ENCODE measurements at places on chromosomes 6 and 20.
A peak's percentile ranks its signal among the peaks of the same experiment; 100 is the strongest.

GRCh38 chr6:795046-795685, 102.2 kb upstream of the EXOC2 start:
- DNase-seq = no peak

DNA sequence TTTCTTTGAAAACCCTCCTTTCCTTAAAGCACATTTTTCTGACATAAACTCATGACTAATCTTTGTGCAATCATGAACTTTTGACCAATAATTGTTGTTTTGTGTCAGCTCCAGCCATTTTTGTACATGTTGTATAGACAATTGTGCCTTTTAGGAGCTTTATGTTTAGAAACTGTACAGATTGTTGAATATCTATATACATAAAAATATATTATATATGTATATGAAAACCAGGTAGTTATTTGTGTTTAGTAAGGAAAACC, 125.7 kb upstream of the EDN1 start:
- DNase-seq = no peak

DNA sequence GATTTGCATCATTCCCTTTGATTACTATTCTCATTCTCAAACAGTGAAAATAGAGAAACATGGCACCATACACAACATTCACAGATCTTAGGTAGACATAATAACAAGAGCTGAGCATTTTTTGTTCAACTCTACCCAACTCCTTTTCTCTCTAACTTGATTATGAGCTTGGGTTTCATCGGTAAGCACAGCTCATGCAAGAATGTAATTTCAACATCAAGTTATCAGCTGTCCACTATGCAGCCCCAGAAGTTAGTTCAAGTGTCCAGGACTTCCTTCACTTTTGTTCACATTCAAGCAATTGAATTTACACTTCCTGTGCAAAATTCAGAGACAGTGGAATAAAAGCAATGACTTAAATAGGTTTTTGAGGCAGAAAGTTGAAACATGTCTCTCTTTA, 297.7 kb upstream of the SASH1 start:
- no peak for DNase-seq

DNA sequence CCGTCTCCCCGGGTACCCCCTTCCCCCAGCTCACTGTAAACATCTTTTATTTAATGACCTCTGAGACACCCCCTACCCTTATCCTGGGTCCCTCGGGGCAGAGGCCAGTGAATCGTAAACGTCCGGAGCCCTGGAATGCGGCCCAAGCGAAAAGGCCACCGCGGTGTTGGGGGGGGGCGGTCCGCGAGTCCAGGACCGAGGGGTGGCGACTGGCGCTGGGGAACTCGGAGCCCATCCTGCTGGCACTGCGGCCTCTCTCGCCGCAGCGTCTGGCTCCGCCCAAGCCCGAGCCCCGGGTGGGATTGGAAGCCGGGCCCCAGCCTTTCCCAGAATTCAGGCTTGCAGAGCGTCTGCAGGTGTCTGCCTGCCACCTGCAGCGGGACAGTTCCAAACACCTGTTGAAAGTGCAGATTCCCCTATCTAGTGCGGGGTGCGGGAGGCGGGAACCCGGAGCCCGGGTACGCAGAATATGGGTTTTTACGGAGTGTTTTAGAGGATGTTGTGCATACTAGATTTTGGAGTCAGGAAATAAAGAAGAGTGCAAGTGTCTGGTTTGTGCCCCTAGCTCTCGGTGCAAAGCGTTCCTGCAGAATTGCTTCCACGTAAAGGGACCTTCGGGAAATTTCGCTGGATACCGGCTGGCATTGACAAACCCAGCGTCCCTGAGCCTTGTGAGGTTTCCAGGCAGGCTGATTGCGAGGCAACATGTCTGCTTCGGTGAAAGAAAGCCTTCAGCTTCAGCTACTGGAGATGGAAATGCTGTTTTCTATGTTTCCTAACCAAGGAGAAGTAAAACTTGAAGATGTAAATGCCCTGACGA, 800 bp downstream of the RWDD2A start:
- DNase-seq = peak; percentile 3

DNA sequence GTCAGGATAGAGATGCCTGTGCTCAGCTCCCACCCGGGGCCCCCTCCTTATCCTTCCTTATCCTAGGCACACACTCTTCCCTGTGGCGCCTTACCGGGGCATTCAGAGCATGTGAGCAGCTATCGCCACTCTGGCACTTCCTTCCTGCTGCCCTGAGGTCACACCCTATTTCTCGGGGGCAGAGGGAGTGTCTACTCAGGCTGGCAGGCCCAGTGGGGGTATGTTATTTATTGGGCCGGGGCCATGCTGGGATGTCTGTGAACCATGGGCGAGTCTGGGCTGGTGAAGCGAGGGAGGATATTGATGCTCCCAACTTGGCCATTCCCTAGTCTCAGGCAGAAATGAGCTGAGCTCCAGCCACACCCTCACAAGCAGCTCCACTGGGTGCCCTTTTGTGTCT, 3.9 kb upstream of the LY6G6D start:
- no peak for DNase-seq

DNA sequence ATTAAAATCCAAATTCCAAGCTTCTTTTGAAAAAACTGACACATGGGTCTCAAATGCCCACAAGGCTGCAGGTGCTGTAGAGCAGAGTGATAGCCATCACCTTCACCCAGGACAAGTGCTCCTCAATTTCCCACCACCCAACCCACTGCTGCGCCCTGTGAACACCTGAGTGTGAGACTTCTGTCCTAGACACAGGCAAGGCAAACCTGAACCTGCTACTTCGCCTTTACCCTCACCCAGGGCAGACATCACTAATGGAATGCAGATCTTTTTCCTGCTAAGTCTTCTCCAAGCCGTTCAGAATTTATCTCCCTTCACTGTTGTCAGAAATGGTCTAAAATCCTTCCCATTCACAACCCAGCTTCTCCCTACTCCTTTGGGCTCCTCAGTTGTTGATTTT, 65.9 kb downstream of the PREX1 start:
- DNase-seq = no peak

DNA sequence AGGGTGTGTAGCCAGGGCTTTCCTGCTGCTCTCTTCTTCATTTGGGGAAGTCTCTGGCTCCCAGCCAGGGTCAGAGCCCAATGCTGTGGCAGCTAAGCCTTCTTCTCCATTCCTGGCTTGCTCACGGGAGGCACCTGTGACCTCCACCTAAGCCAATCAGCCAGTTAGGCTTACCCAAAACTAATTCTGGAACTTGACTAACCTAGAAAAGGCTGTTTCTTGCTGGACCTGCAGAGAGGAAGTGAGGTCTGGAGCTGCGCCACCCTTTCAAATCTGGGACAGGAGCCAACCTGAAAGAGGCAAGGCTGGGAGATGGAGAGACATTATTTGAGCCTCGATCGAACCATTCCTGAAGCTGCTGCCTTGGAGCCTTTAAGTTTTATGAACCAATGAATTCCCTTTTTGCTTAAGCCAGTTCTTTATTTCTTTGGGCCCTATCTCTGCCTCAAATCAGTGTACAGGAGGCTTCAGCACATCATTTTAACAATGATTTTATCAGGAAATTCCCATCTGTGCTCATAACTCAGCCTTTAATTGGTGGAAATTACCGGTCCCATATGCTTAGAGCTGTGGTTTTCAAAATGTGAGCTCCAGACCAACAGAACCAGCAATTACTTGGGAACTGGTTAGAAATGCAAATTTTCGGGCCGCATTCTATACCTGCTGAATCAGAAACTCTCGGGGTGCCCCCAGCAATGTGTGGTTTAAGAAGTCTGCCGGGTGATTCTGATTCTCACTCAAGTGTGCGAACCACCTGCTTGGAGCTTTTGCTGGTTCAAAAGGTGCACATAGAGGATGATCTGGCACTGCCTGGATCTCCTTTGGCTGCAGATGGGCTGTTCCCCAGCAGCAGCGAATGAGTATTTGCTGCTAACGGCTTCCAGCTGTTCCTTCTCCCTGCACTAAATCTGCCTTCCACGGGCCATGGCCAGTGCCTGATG, 97.4 kb upstream of the RNF24 start:
- no peak for DNase-seq

DNA sequence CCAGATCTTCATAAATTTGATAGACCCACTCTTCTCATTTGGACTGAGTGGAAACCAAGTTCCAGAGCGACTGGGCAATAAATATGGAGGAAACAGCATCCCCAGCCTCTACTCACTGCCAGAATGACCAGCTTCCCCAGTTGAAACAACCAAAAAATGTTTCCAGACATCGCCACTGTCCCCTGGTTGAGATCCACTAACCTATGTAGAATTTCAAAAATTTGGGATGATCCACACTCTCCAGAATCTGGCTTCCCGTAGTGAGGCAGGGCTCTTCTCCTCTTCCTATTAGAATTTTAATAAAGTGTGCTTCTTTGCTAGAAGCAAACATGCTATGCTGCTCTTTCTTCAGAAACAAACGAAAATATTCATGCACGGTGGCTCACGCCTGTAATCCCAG, 287.0 kb upstream of the SUPT3H start:
- DNase-seq = no peak

DNA sequence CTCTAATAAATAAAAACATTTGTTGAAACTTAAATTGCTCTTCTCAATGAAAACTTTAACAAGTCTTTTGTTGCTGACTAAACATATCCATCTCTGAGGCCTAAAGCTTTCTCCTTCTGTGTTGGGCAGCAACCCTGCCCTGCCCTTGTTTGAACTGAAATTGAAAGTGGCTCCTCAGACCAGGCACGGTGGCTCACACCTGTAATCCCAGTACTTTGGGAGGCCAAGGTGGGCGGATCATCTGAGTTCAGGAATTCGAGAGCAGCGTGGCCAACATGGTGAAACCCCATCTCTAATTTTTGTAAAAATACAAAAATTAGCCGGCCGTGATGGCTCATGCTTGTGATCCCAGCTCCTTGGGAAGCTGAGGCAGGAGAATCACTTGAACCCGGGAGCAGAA, 29.2 kb upstream of the GNRH2 start:
- DNase-seq = no peak

GRCh38 chr6:163711615-163712565, 297.4 kb downstream of the QKI start:
- DNase-seq = no peak

All from stimulated activated CD4-positive, alpha-beta T cell treated with anti-CD3 and anti-CD28 coated beads, TNF-alpha, amount 100 ng/mL, for 1 hour (primary cell).